ENCODE measurements at places on chromosomes 6 and 20. TPM values are rescaled to one million over a fixed set of nuclear protein-coding genes. Genes with fewer than 3 reads are reported as not detected.

GRCh38 chr6:117494694-117495318 is 12.3 kb downstream of the DCBLD1 start:
- H3K4me3 ChIP-seq, result no peak overlapping the region
- H3K4me1 ChIP-seq, result peaks cover 5% of the 10 kb centered on the region
- no peaks in the 10 kb centered on the region for H3K36me3 ChIP-seq
- no peaks in the 10 kb centered on the region for H3K27me3 ChIP-seq

DNA sequence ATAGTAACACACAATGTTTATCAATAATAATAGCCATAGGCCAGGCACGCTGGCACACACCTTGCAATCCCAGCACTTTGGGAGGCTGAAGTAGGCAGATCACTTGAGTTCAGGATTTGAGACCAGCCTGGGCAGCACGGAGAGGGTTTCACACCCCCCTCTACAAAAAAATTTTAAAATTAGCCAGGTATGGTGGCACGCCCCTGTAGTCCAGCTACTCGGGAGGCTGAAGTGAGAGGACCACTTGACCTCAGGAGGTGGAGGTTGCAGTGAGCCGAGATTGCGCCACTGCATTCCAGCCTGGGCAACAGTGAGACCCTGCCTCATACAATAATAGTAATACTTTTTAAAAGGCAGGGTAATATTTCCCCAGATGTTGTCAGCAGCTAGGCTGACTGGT is 7.9 kb upstream of the MAPRE1 start:
- no peak overlapping the region for H3K4me3 ChIP-seq
- no peak overlapping the region for H3K27ac ChIP-seq
- no peaks in the 10 kb centered on the region for H3K27me3 ChIP-seq
- DNase-seq, result no peak
- no peaks in the 10 kb centered on the region for H3K36me3 ChIP-seq
- H3K4me1 ChIP-seq, result no peaks in the 10 kb centered on the region

DNA sequence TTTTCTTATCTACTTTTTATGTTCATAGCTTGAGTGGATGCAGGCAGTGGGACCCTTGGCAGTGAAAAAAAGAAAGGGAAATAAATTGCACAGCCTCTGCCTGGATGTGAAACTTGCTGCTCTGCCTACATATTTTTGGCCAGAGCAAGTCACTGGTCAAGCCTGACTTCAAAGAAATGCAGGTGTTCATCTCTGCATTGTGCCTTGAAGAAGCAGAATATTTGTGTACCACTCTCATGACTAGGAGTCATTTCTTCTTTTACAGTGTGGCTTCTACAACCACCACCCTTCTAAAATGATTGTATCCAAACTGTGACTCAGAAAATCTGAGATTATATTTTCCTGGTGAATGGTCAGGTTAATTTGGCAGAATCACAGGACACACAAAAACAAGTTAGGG is 2.5 kb upstream of the KATNA1 start:
- H3K4me3 ChIP-seq, result no peak overlapping the region
- H3K27me3 ChIP-seq, result no peaks in the 10 kb centered on the region

GRCh38 chr20:31943052-31943471 is 8.8 kb downstream of the PDRG1 start:
- no peak overlapping the region for H3K4me3 ChIP-seq
- H3K27me3 ChIP-seq, result no peaks in the 10 kb centered on the region
- peaks cover 45% of the 10 kb centered on the region for H3K36me3 ChIP-seq
- peak overlapping the region; percentile 52 for H3K27ac ChIP-seq

DNA sequence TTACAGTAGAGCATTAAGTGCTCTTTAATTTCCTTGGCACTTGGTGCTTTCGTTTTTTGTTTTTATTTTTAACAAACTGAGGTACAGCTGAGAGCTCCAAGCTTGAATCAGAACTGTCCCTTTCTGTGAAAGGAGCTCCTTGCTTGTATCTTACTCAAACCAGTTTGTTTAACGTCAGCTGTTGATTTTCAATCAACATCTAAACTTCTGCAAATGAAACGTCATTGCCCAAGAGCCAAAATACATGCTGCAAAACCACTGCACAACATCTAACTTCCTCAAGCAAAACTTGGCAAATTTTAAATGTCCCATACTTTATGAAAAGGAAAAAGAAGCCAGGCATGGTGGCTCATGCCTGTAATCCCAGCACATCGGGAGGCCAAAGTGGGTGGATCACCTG is 15.2 kb downstream of the VNN2 start:
- no peak overlapping the region for H3K4me3 ChIP-seq
- H3K27me3 ChIP-seq, result no peaks in the 10 kb centered on the region
- H3K27ac ChIP-seq, result no peak overlapping the region
- DNase-seq, result no peak
- H3K36me3 ChIP-seq, result no peaks in the 10 kb centered on the region

GRCh38 chr6:28634411-28634760 is 108.7 kb downstream of the GPX5 start:
- H3K4me1 ChIP-seq, result peaks cover 8% of the 10 kb centered on the region
- no peak for DNase-seq
- H3K27ac ChIP-seq, result no peak overlapping the region
- peaks cover 22% of the 10 kb centered on the region for H3K27me3 ChIP-seq

The PTK6 gene
- total RNA-seq, result 0.28 TPM

The ENPP4 gene
- total RNA-seq, result 16.3 TPM

GRCh38 chr6:87832025-87832825 is 130.2 kb upstream of the AKIRIN2 start:
- no peaks in the 10 kb centered on the region for H3K27me3 ChIP-seq
- no peaks in the 10 kb centered on the region for H3K4me1 ChIP-seq
- no peak for DNase-seq
- peak overlapping the region; percentile 27 for H3K4me3 ChIP-seq
- peak overlapping the region; percentile 22 for H3K27ac ChIP-seq
- H3K36me3 ChIP-seq, result no peaks in the 10 kb centered on the region

- no peak for DNase-seq
- H3K4me1 ChIP-seq, result no peaks in the 10 kb centered on the region
These were observed 2.5 kb downstream of the NCOA7 start for GRCh38 chr6:125793280-125793679.

DNA sequence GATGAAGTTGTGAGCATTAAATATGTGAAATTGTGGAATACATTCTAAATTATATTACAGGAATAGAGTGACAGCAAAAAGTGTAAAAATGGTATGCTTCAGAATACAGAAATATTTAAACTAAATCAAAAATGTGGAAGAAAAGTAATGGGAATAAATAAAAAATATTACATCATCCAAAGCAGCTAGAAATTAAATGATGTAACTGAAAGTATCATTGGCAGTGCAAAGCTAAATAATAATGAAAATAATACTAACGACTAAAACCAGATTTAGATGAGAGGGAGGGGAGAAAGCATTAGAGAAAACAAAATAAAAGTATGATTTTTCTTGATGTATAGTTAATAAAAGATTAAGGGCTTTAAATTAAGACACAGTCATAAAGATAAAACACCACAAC is 1104.0 kb downstream of the EPHA7 start:
- no peak overlapping the region for H3K4me3 ChIP-seq
- no peak for DNase-seq
- H3K27me3 ChIP-seq, result no peaks in the 10 kb centered on the region

DNA sequence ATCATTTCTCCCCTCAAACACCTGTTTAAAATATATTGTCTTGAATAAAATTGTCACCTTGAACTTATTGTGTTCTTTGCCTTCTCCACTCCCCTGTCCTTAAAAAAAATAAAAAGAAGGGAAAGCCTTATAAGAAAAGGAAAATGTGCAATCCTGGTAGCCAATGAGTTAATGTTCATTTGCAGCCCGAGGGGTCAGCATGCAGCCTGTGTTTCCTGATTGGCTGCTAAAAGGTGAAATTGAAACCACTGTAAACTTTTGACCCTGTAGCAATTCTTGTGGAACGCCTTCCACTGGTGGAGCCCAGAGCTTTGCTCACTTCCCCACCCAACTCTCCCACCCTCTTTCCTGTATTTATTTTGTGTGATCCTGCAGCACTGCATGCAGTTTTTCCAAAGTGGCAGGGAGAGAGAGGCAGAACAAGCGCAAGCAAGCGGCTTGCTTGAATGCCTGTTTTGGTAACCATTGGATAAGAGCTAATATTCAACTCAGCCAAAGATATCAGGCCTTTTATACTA is 74.9 kb downstream of the NCOA3 start:
- peak overlapping the region; percentile 77 for H3K27ac ChIP-seq
- peaks cover 72% of the 10 kb centered on the region for H3K4me1 ChIP-seq
- DNase-seq, result peak; percentile 78
- peak overlapping the region; percentile 16 for H3K4me3 ChIP-seq

- H3K27me3 ChIP-seq, result no peaks in the 10 kb centered on the region
- no peak overlapping the region for H3K4me3 ChIP-seq
- peak; percentile 54 for DNase-seq
- H3K36me3 ChIP-seq, result peaks cover 97% of the 10 kb centered on the region
- H3K27ac ChIP-seq, result peak overlapping the region; percentile 67
These were observed 59.7 kb downstream of the TCP11 start for GRCh38 chr6:35081426-35081851.

GRCh38 chr6:148954934-148955333 is 208.1 kb downstream of the UST start:
- DNase-seq, result no peak
- no peak overlapping the region for H3K4me3 ChIP-seq
- H3K27ac ChIP-seq, result no peak overlapping the region
- peaks cover 12% of the 10 kb centered on the region for H3K4me1 ChIP-seq

DNA sequence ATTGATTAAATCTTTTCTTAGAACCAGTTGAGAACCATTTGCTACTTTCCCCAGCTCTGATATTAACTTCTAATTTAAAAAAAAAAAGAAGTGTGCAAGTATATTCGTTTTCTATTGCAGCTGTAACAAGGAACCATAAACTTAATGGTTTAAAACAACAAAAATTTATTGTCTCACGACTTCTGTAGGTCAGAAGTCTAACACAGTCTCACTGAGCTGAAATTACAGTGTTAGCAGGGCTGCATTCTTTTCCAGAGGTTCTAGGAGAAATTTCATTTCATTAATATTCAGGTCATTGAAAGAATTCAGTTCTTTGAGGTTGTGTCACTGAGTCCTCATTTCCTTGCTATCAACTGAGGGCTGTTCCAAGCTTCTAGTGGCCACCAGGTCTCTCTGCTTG is 213.5 kb upstream of the RNF217 start:
- H3K27ac ChIP-seq, result no peak overlapping the region
- H3K4me1 ChIP-seq, result no peaks in the 10 kb centered on the region
- no peaks in the 10 kb centered on the region for H3K27me3 ChIP-seq
- no peaks in the 10 kb centered on the region for H3K36me3 ChIP-seq

The MRAP2 gene
- total RNA-seq, result 0.55 TPM

DNA sequence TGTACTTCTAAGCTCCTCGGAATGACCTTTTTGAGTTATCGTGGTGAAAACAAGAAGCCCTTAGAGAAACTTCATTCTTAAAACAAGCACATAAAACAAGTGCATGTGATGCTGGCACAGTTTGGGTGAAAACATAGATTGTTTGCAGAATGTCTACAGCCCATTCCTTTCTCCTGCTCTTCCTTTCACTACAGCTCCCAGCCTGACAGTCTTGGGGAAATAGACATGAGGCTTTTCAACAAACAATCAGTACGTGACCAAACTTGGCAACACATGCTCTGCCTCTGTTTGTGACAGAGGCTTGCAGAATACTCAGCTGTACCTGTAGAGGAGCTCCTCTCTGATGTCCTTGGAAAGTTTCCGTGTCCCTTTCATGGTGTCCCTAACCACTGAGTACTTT is 321.6 kb downstream of the ZFAND3 start:
- DNase-seq, result no peak
- no peaks in the 10 kb centered on the region for H3K27me3 ChIP-seq
- H3K4me1 ChIP-seq, result no peaks in the 10 kb centered on the region
- H3K27ac ChIP-seq, result no peak overlapping the region
- H3K36me3 ChIP-seq, result peaks cover 13% of the 10 kb centered on the region

- no peak overlapping the region for H3K27ac ChIP-seq
- no peaks in the 10 kb centered on the region for H3K27me3 ChIP-seq
- H3K36me3 ChIP-seq, result no peaks in the 10 kb centered on the region
- peaks cover 53% of the 10 kb centered on the region for H3K4me1 ChIP-seq
- H3K4me3 ChIP-seq, result no peak overlapping the region
These were observed 93.9 kb downstream of the PRND start for GRCh38 chr20:4815628-4816027.

DNA sequence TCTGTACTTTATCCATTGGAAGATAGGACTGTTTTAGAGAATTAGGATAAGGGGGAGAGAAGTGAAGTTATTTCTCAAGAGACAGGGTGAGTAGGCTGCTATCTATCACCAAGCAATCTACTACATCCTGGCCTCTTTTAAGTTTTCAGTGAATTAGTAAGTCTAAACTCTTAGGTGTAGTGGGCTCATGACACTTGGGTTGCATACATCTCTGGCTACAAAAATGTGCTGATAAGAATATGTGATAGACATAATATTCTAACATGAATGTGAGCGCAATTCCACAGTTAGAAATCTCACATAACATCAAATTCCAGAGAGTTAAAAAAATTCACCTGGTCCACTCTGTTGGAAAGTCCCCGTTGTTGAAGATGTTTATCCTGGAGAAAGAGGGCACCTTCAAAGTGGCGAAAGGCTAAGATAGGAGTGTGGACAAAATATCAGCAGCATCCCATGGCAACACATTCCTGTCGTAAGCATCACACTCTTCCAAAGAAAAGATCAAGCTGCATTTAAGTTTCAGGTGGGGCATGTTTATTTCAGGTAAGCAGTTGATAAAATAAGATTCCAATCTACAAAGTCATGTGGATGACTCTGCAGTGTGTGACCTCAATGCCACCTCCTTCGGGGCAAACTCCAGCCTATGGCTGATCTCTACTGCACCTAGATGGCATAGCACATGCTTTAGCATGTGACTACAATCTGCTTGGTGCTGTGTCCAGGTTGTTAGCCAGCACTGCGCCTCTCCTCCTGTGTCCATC is 111.7 kb upstream of the NEDD9 start:
- no peaks in the 10 kb centered on the region for H3K27me3 ChIP-seq
- H3K4me3 ChIP-seq, result no peak overlapping the region
- H3K27ac ChIP-seq, result no peak overlapping the region
- H3K4me1 ChIP-seq, result no peaks in the 10 kb centered on the region
- DNase-seq, result no peak
- no peaks in the 10 kb centered on the region for H3K36me3 ChIP-seq

DNA sequence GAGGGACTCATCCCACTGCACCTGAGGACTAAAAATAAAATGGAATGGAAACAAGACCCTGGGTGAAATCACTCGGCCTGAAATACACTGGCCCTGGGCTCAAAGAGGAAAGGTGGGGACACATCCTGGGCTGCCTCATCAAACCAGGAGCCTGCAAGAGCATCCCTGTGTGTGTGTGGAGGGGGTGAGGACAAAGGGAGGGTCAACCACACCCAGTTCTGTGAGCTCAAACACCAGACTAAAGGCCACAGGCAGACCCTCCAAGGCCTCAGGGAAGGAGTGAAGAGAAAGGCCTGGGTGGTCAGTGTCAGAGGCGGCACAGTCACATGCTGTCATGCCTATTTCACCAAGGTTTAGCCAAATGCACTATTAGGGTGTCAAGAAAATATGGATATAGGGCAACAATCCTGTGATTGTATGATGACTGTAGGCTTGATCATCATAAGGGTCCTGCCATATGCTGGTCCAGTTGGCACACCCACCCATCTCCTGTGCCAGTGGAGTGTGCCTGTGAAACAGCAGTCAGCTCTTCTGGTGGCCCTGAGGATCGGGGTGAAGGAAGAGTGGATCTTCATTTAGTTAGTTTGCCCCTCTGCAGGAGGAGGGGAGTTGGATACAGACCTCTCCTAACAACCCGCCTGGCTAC is 28.9 kb downstream of the SRSF3 start:
- no peaks in the 10 kb centered on the region for H3K27me3 ChIP-seq
- no peaks in the 10 kb centered on the region for H3K36me3 ChIP-seq
- H3K27ac ChIP-seq, result no peak overlapping the region
- H3K4me1 ChIP-seq, result peaks cover 22% of the 10 kb centered on the region

- H3K4me1 ChIP-seq, result peaks cover 42% of the 10 kb centered on the region
- DNase-seq, result peak; percentile 73
- peak overlapping the region; percentile 76 for H3K4me3 ChIP-seq
- no peaks in the 10 kb centered on the region for H3K27me3 ChIP-seq
These were observed 1.2 kb downstream of the FOXO3 start for GRCh38 chr6:108561742-108562502.
